ENCODE measurements at places on chromosomes 1 and 21.
A peak's percentile ranks its signal among the peaks of the same experiment; 100 is the strongest.

DNA sequence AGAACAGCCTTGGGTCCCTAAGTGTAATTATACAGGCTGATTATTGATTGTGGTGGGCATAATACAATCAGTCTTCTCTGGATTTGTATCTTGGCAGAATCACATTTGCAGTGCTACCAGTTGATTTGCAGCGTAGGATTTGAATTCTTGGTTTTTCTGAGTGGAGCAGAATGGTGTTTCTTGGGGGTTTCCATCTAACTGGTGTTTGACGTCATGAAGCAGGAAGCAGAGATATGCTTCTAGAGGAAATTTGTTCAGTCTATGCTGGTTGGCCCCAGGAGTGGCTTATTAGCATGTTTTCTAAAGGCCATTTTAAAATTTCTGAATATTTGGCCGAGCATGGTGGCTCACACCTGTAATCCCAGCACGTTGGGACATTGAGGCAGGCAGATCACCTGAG, 3.4 kb downstream of the CTTNBP2NL start:
- DNase-seq, result peak; percentile 3

- DNase-seq, result no peak
These were observed 22.0 kb downstream of the TNNT2 start for GRCh38 chr1:201355471-201355870.

DNA sequence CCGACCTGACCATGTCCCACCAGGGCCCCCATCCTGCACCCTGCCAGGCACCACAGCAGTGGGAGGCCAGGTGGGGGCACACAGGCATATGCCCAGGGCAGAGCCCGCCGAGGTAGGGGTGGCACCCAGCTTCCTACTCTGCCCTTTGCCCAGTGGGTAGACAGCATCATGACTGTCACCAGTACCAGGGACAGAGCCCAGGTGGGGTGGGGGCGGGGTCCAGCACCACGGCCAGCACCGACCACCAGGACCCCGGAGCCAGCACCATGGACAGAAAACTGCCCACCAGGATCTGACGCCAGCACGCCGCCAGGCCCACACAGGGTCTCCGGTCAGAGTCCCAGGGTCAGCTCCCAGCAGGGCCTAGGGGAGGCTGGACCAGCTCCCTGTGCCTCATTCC, 3.8 kb downstream of the TAS1R3 start:
- DNase-seq, result no peak

DNA sequence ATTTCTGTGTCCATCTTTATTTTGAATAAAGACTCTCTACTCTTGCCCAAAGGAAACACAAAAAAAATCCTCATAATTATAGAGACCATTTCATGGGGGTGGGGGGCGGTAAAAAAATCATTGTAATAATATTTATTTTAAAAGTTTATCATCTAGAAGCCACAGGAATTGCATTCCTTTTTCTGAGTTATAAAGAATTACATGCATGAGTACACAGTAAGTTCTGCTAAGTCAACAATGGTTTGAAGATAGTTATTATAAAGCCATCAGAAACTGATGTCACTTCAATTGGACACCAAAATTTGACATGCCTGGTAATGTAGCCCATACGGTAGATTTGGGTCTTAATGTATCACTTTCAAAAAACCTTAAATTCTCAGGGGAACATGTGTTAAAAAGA, 478.1 kb upstream of the NR5A2 start:
- DNase-seq, result no peak

- no peak for DNase-seq
These were observed 7.3 kb downstream of the C1orf174 start for GRCh38 chr1:3892748-3893147.

- DNase-seq, result no peak
These were observed 109.9 kb downstream of the KIAA0319L start for GRCh38 chr1:35447278-35447677.

- no peak for DNase-seq
These were observed 134.0 kb upstream of the ARHGEF16 start for GRCh38 chr1:3320246-3321152.

- DNase-seq, result no peak
These were observed 59.7 kb downstream of the INAVA start for GRCh38 chr1:200954434-200954833.

- no peak for DNase-seq
These were observed 125.9 kb downstream of the RHOU start for GRCh38 chr1:228860911-228861831.

- DNase-seq, result no peak
These were observed 193.8 kb downstream of the LYPLAL1 start for GRCh38 chr1:219367496-219367895.

DNA sequence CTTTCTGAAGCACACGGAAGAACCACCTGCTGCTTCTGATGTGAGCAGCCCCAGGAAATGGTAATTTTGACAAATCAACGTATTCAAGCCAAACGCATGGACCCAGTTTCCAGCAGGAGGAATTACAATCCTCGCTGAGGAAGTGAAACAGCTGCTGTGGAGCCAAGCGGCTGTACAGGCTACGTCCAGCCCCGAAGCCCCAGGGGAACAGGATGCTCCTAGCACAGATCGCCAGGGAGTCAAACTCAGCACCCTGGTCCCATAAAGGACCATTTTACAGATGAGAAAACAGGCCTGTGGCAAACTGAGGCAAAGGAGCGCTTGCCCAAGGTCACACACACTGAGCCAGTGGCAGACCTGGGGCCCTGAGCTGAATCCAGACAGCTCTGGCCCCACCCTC, 108.0 kb downstream of the PTPRU start:
- DNase-seq, result no peak

DNA sequence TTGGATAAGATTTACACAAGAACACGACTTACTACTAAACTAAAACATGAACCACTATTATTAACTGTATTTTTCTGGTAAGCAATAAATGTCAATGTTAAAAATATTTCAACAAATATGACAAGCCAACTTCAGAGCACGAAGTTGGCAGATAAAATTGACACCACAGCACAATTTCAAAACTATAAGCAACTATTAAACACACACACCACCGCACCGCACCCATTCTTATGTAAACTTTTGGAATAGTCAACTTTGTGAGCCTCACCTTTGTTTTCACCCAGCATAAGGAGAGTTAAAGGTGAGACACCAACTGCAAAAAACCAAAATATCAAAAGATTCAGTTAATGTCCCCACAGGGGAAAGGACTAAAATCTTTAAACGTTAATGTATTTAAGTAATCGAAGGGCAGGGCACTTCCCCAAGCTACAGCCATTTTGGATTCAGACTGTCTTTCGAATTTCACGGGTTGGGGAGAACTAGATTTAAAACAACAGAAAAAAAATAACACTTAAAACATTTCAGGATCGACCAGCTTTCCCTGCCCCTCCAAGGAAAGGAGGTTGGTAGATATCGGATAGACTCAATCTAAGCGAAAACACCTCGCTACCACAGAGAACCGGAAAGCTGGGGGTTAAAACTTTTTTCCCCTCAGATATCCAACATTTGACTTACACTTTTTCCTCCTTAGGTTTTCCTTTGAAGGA, 872 bp downstream of the GPBP1L1 start:
- peak; percentile 9 for DNase-seq

- no peak for DNase-seq
These were observed 20.2 kb downstream of the COQ8A start for GRCh38 chr1:226960256-226960655.

DNA sequence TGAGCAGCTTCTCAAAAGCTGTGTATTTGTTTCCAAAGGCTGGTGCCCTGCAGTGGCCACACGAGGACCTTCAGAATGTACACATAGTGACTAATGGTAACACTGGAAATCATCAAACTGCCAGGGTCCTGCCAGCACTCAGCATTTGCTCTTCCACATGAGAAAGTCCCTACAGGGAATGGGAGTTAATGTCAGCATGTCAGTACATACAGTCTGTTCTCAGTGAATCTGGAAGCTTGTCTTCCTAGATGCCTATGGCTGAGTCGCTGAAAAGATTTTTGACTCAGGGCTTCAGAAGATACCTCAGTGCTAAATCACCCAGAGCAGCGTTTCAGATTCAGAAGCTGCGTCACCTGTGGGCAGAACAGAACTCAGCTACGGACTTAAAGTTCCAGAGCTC, 108.2 kb downstream of the CDC7 start:
- no peak for DNase-seq

GRCh38 chr1:17141441-17142197, 22.4 kb upstream of the PADI2 start:
- DNase-seq, result peak; percentile 12

DNA sequence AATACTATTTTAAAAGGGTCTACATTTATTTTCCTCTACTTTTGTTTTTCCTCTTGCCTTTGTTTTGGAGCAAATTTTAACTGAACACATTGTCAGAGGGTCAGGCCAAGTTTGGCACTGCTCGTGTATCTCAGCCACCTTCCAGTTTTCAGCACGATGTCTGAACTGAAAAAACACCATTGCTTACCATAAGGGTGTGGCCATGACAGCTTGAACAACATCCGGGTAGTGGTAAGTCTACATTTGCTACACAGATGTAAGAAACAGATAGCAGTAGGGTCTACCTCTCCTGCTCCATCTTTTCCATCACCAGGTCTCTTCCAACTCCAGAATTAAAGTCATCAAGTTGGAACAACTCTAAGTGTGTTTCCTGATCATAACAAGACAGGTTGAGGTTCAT, 4.2 kb downstream of the HIVEP3 start:
- DNase-seq, result peak; percentile 68

GRCh38 chr1:51190961-51191360, 45.1 kb upstream of the RNF11 start:
- no peak for DNase-seq

GRCh38 chr1:211654838-211655787, 20.3 kb downstream of the NEK2 start:
- DNase-seq, result peak; percentile 82

GRCh38 chr1:26009796-26010447, 11.7 kb upstream of the EXTL1 start:
- no peak for DNase-seq

DNA sequence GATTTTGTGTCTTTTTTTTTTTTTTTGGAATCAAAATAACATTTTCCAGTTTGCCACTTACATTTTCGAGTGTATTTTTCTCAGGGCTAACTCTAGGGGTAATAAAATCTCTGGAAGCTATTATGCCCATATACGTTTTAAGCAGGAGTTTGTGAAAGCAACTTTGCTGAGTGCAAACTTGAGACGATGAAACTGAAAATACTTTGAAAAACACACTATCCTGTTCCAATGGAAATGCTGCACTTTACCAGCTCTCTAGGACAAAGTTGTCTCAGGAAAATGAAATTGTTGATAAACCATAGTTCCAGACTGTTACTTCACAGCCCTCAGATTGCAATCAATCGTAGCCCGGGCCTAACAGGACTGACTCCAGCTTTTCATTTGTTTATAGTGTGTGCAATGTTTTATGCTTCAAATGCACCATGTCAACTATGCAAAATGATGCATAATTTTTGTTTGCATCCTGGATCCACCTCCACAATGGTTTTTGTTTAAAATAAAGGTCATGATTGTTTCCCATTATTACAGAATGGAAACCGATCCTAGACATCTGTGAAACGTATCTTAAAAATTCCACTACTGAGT, 220.6 kb upstream of the PKN2 start:
- no peak for DNase-seq

- DNase-seq, result no peak
These were observed 120.7 kb downstream of the CDC7 start for GRCh38 chr1:91621360-91621759.

- no peak for DNase-seq
These were observed 98.5 kb downstream of the GALNT2 start for GRCh38 chr1:230165536-230165935.

DNA sequence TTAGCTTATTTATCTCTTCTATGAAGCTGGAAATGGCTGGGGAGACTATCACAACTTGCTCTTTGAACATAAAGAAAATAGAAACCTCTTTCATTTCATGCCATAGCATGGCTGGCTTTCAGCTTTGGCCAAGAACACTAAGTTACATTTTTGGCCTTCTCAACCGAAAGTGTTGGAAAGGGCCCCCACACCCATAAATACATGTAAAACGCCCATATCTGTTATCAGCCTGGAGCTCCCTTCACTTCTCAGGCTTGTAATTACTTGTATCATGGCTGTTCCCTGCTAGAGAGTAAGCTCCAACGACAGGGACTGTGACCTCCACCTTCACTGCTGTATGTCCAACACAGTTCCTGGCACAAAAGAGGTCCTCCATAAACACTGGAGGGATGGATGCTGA, 12.7 kb upstream of the EIF4G3 start:
- DNase-seq, result no peak

DNA sequence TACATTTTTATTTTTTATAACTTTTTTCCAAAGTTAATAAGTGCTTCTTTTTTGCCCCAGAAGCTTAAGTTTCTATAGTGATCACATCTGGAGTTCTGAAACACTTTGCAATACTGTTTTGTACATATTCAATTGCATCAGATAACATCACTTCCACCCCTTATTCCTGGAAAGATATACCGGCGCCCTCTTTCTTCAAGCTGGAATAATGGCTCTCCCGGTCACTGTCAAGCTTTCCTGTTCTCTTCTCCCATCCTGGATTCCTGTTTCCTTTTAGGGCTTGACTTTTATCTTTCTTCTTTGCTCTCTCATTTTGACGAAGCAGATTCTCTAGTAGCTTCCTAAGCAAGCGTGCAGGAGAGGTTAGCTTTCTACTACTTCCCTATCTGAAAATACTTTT, 1866.8 kb downstream of the MRPL39 start:
- no peak for DNase-seq

DNA sequence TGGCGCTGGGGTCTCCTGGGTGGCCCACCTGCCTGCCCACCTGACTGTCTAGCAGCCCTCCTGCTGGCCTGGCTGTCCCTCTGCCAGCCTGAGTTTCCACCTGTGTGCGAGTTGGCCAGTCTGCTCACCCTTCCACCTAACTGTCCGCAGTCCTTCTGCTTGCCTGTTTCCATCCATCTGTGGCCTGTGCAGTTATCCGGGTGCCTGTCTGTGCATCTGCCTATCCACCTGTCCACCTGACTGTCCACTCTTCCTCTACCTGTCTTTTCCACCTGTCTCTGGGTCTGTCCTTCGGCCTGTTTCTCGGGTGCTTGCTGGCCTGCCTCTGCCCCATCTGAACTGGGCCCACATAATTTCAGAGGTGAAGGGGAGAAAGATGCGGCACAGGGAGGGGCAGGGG, 1.9 kb downstream of the KCNQ4 start:
- no peak for DNase-seq

DNA sequence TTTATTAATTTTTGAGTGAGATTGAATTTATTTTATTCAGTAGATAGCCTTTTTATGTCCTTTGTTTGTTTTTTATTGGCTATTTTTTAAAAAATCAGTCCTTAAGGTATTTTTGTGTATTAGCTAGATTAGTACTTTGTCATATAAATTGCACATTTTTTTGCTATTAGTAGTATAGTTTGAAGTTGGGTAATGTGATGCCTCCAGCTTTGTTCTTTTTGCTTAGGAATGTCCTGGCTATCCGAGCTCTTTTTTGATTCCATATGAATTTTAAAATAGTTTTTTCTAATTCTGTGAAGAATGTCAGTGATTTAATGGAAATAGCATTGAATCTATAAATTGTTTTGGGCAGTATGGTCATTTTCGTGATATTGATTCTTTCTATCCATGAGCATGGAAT, 80.4 kb downstream of the MAN1A2 start:
- DNase-seq, result no peak

- no peak for DNase-seq
These were observed 35.6 kb downstream of the STUM start for GRCh38 chr1:226584164-226584563.

- DNase-seq, result no peak
These were observed 11.4 kb downstream of the PPFIA4 start for GRCh38 chr1:203037509-203038190.

- DNase-seq, result no peak
These were observed 261.1 kb downstream of the SIPA1L2 start for GRCh38 chr1:232368821-232369321.

- DNase-seq, result peak; percentile 59
These were observed 1.1 kb downstream of the TOR1AIP1 start for GRCh38 chr1:179883040-179883744.

All from CD4-positive, alpha-beta T cell treated with Interleukin-12 subunit alpha and Interleukin-12 subunit beta, for 1 hour (primary cell).